ENCODE measurements at places on chromosomes 12 and 14.

- DNase-seq = no peak
Measured at GRCh38 chr14:32087173-32087861, 10.2 kb downstream of the ARHGAP5 start.

GRCh38 chr12:128365651-128366231, 98.8 kb downstream of the TMEM132C start:
- DNase-seq = no peak

DNA sequence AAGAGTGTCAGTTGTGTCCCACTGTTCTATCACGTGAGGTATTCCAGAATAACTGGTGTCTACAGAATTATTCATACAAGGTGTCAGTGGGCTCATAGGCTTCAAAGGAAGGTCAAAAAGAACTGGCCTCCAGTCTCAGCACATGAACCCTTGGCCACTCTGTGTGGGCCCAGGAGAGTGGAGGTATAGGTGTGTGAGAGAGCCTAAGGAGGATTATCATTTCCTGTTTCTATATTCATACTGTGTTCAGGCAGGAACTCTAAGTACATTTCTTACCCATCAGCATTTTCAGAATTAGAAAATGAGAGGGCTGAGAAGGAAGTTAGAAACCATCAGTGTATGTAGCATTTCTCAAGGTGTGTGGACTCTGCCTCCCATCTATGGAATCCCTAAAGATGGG, 87.0 kb downstream of the BTG1 start:
- no peak for DNase-seq

GRCh38 chr12:100868487-100868886, 73.9 kb downstream of the ANO4 start:
- DNase-seq = no peak

- DNase-seq = peak; percentile 62
Measured at GRCh38 chr14:106417224-106418049, 891.1 kb downstream of the TMEM121 start.

DNA sequence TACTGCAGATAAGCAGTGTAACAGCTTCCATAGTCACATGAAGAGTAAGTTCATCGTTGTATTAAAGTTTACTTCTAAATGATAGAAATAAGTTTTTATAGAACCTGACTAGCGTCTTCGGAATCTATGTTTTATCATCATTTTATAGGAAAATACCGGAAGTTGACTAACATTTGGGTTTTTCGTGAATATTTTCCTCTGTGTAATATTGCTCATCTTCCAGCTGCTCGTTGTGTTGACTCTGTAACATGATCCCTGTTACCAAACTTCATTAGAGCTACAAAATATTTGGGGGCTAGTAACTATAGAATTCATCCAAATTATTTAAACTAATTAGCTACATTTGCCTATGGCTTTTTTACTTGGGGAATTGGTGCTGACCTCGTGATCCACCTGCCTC, 37.2 kb downstream of the DDX51 start:
- no peak for DNase-seq

GRCh38 chr12:27013611-27014084, 536 bp downstream of the TM7SF3 start:
- DNase-seq = no peak

DNA sequence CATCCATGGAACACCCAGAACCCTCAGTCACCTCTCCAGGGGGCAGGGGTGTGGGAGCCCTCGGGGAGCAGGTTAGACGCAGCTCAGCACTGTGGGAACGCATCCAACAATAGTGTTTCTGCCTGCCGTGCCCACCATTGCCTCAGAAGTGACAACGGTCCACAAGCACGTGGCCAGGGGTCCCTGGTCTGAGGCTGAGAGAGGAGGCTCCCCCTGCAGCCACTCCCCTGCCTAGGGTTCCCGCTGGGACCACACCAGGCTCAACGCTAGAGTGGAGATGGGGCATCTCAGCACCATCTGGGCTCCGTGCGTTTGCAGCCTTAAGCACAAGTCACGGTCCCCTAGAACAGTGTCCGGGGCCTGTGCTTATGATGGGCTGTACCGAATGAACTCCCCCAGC, 62.7 kb downstream of the TESC start:
- DNase-seq = no peak

- no peak for DNase-seq
Measured at GRCh38 chr12:123839826-123840225, 77.7 kb downstream of the DNAH10 start.

GRCh38 chr12:115988212-115988611, 289.3 kb downstream of the MED13L start:
- DNase-seq = no peak

GRCh38 chr14:104431351-104431928, 148.1 kb upstream of the C14orf180 start:
- DNase-seq = no peak

DNA sequence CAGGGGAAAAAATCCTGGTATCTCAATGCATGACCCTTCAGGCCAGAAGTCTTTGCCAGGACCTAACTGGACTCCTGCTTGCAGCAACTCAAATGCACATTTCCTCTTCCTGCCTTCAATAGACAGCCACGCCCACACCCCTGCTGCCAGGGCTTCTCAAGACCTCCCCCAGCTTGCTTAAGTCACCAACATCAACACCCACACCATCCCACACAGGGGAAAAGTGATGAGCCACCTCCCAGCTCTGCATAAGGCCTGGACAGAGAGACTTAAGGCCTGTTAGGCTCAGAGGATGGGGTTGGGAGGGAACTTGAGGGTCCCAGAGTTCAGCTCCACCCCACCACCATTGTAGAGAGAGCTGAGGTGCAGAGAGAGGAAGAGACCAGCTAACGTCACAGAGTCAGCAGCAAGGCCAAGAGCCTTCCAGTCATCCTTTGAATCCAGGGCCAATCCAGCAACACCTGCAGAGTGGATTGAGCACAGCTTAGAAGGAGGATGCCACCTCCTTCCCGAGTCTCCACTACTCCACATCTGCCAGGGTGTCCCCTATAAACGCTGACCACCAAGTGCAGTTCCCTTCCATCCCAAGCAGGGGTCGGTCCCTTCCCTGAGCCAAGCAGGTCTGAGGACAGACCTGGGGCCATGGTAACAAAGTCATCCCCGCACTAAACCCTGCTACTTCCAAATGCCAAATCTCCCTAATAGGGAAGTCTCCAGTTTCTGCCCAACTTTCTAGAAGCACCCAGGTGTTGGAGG, 50.0 kb downstream of the KDM2B start:
- peak; percentile 41 for DNase-seq

DNA sequence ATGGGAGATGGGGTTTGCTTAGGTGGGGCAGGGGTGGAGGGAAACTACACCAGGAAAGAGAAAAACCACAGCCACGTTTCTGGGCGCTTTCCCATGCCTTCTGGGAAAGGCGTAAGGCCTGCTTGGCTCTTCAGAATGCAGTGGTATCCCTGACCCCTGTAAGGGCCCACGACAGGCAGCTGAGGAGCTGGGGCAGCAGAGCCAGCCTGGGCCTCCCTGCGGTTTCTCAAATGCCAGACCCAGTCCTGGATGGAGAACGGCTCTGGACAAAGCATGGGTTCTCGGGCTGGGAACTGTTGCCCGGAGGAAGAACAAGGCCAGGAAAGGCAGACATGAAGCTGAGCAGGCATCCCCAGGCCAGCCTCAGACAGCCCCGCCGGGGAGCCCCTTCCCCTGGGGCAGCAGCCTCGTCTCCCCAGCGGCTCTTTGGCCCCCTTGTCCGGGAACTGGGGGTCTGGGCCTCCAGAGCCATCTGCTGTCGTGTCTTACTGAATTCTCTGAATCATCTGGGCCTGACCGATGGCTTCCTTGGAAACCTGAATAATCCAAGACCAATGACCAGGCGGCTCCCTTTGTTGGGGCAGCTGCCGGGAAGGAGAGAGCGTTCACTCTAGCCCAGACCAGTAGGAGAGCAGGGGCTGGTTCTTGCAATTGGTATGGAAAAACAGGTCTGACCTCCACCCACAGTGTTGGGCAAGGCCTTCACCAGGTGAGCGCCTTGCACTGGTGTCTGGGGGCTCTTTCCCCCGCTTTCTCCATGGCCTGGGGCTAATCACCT, 64.0 kb upstream of the RIN3 start:
- no peak for DNase-seq

DNA sequence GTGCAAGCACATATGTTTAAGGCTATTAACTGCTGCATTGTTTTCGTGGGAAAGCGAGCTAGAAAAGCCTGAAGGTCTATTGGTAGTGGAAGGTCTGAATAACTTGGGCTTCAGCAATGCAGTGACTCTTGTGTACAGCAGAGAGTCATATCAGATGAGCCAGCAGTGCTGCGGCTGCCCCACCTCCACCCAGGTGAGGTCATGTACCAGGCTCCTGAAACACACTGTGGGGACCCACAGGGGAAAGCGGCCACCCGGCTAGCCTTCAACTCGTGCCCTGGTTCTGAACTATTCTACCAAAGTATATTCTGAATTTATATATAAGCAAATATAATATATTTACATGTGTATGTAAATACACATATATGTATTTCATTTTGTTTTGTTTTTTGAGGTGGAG, 12.7 kb upstream of the RAN start:
- no peak for DNase-seq

DNA sequence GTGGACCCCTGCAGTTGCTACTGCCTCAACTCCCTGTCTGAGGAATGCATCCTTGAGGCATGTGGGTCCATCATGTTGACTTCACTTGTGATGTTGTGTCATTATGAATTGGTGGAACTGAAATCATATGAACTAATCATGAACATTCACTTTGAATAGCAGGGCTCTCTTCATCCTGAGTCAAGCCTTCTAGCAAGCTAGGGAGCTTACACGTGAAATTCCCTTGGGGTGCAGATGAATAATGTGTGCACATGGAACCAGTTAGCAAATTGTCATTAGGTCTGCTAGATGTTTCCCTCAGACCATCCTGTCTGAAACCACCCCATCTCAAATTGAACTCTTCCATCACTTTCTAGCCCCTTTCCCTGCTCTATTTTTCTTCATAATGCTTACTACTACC, 3.6 kb downstream of the COQ6 start:
- no peak for DNase-seq

- DNase-seq = no peak
Measured at GRCh38 chr12:56029166-56029519, 8.3 kb downstream of the IKZF4 start.

DNA sequence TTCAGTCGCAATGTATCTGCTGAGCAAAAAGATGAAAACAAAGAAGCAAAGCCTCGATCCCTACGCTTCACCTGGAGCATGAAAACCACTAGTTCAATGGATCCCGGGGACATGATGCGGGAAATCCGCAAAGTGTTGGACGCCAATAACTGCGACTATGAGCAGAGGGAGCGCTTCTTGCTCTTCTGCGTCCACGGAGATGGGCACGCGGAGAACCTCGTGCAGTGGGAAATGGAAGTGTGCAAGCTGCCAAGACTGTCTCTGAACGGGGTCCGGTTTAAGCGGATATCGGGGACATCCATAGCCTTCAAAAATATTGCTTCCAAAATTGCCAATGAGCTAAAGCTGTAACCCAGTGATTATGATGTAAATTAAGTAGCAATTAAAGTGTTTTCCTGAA, 19.8 kb downstream of the CKB start:
- DNase-seq = no peak

GRCh38 chr14:93522221-93522620, 91.5 kb downstream of the UNC79 start:
- no peak for DNase-seq

DNA sequence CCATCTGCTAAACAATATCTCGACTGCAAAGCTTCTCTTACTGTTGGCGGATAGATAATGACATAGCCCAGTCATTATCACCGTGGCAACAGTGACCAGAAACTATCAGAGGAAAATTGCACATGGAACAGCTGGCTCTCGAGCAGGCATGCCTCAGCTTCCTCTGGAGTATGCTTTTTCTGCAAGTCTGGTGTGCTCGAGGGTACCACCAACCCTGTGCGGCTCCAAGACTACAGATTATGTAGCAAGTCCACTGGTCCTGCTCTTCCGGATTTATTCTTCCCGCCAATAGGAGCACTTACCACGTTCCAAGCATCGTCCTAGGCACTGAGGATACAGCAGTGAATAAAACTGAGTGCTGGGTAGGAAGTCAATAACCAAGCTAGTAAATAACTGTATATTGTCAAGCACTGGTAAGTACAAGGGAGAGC, 1.4 kb upstream of the GLRX5 start:
- DNase-seq = no peak

DNA sequence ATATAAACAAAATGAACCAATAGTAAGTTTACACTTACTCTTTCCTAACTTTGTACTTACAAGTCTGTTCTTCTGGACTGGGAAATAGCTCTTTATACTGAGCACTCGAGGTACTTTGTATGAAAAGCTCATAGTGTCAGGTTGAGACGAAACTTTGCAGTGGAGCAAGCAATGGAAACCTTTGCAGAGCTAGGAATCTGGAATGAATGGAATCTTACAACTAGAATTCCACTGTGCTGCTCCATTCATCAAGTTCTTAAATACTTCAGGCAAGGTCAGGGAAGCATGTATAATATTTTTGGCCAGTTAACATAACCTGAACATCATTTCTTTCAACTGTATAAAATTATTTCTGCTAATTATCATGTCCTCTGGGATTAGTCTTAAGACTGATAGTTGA, 1327.5 kb upstream of the FLRT2 start:
- no peak for DNase-seq

GRCh38 chr14:64812412-64812811, 67.3 kb downstream of the SPTB start:
- DNase-seq = peak; percentile 13

- DNase-seq = no peak
Measured at GRCh38 chr12:101781834-101782233, 42.6 kb upstream of the SYCP3 start.

- DNase-seq = no peak
Measured at GRCh38 chr14:91173904-91174303, 60.0 kb downstream of the DGLUCY start.

- DNase-seq = no peak
Measured at GRCh38 chr12:5716976-5717375, 228.1 kb downstream of the ANO2 start.

- no peak for DNase-seq
Measured at GRCh38 chr12:29176941-29177340, 27.9 kb downstream of the FAR2 start.

- no peak for DNase-seq
Measured at GRCh38 chr12:54292931-54293241, 7.9 kb downstream of the NFE2 start.

DNA sequence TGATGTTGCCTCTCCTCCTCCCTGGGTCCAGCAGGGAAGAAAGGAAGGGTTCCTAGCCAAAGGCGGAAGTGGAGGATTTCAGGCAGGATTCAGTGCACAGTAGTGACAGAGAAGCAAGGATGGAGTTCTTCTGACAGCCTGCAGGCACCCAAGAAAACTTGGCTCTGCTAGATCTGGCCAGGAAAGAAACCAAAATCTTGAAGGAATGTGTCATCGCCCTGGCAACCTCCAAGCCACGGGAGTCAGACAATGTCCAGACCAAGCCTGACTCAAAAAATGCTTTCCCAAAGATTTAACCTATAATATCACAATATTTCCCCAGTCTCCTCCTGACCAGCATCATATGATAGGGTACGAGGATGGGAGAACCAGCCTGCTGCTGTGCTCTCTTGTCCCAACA, 22.8 kb upstream of the DHRS4 start:
- DNase-seq = no peak

- no peak for DNase-seq
Measured at GRCh38 chr12:19759227-19759626, 319.9 kb downstream of the AEBP2 start.

- DNase-seq = no peak
Measured at GRCh38 chr14:23137813-23138535, 18.9 kb upstream of the CEBPE start.

Data from stimulated activated CD4-positive, alpha-beta T cell treated with anti-CD3 and anti-CD28 coated beads, TNF-alpha, amount 100 ng/mL, for 4 hours (primary cell).